Mammary epithelial cell (primary cell): ENCODE measurements at places on chromosomes 16 and 17. TPM values are rescaled to one million over a fixed set of nuclear protein-coding genes. Genes with fewer than 3 reads are reported as not detected.

KRTAP9-8 gene
- polyA plus RNA-seq = not detected

KRT14 gene
- polyA plus RNA-seq = 26,464 TPM

CFAP97D1 gene
- 0.03 TPM for polyA plus RNA-seq

PRR15L gene
- polyA plus RNA-seq = 0.74 TPM

DNA sequence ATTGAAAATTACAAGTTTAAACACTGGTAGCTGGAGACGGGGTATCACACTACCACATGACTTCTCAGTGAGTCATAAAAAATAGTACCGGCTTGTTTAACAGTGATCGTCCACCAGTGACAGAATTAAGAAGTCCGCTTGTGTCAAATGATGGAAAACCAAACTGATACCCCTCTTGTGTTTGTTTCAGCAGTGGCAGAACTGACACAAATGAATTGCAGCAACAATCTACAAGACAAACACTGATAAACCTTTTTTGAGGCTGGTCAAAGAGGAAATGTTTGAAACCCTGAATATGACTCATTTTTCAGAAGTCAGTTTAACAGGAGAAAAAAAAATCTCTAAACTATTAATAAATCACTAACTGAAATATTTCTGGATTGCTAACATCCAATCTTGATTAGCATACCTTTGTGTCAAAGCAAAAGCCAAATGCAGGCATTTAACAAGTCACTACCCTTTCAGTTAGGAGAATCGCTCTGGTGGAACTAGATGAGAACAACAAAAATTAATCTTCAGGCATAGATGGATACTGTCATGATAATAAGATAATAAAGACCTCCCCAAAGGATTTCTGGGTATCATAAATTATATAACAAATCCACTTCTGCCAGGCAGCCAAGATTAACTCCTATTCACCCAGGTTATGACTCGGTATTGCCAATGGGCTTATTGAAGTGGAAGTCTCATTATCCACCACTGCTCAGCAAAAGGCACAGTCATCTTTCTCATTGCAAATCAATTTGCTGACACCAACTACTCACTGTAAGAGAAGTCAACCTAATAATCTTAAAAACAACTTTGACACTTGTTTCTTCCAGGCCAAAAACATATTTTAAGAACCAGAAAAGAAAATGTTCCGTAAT lies 20.8 kb downstream of the DCUN1D3 start:
- DNase-seq = peak; percentile 61

GRCh38 chr16:77617996-77618395 lies 104.3 kb upstream of the NUDT7 start:
- DNase-seq = no peak

DNA sequence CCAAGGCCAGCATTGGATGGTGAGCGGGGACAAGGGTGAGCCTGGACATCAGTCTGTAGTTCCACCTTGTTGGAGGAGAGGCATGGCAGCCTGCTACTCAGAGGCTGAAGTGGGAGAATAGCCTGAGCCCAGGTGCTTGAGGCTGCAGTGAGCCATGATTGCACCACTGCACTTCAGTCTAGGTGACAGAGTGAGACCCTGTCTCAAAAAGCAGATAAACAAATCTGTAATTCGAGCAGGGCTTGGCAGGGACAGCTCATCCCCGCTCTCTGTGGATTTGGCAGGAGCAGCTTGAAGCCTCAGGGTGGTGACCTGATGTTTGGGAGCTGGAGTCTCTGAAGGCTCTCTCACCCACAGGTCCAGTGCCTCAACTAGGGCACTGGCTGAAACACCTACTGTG lies 38.6 kb upstream of the ZCCHC14 start:
- no peak for DNase-seq

GRCh38 chr17:16599537-16599936 lies 30.5 kb upstream of the ZNF287 start:
- DNase-seq = no peak

DNA sequence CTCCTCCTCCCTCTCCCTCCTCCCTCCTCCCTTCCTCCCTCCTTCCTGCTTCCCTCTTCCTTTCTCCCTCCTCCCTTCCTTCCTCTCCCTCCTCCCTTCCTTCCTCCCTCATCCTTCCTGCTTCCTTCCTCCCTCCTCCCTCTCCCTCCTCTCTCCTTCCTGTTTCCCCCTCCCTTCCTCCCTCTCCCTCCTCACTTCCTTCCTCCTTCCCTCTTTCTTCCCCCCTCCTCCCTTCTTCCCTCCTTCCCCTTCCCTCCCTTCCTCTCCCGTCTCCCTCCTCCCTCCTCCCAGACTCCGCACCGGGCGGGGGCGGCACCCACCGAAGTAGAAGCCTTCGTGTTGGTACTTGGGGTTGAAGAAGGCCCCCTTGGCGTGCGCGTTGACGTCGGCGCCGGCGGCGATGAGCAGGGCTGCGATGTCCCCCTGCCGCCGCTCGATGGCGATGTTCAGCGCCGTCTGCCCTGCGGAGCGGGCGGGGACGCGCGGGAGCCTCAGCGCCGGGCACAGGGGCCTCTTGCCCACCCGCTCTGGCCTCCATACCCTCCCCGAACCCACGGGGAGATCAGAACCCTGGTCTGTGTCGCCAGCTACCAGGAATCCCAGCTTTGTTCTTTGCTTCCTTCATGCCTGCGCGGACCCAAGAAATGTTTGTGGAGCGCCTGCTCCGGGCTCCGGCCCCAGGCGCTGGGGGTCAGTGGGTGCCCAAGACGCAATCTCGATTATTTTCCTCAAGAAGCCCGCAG lies 22.2 kb downstream of the TRPV3 start:
- peak; percentile 34 for DNase-seq

DNA sequence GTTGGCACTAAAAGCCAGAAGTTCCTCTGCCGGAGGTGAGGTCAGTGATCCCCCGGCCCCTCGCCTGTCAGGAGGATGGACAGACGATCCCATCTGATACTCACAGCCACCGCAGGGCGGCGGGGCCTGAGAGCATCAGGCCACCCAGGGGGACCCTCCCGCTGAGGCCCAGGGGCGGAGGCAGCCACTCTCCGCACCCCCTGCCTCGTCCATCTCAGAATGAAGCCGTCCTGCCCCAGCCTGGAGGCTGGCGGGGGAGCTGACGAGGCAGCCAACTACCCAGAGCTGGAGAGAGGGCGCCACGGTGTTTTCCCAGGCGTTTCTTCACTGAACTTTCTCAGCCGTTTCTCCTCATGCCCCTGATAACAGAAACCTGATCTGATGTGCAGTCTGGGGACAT lies 22.6 kb downstream of the TPSD1 start:
- DNase-seq = no peak

GRCh38 chr16:48811478-48811877 lies 201.5 kb upstream of the N4BP1 start:
- DNase-seq = no peak

DNA sequence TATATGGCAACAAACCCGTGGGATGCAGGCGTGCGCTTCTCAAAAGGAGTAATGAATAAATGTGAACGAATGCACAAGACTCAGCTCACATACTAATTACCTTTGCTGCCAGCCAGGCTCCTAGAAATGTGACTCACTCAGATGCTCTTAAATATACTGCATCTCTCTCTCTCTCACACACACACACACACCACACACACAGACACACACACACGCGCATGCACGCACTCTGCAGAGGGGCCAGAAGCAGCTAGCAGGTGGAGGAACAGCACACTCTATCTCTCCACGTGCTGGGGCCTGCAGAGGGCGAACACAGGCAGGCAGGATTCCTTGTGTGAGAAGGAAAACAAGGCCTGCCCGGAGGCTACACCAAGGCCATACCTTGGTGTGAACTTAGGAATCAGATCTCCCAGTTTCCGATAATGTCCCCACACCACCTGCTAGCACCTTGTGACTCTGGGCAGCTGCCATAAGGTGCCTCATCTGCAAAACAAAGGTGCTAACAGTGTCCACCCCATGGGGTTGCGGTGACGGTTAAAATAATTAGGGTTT lies 5.3 kb downstream of the GPRC5B start:
- peak; percentile 84 for DNase-seq

- peak; percentile 37 for DNase-seq
Measured at GRCh38 chr16:14199624-14200023, 128.5 kb downstream of the MRTFB start.

GRCh38 chr16:10876799-10877341 lies at the start of gene CIITA:
CIITA (plus strand) TSS chr16:10877202; CDS start chr16:10877331, 129 bp downstream.
- DNase-seq = peak; percentile 97

- no peak for DNase-seq
Measured at GRCh38 chr17:39688945-39689344, 1.1 kb upstream of the PGAP3 start.

GRCh38 chr17:57211543-57211942 lies 44.8 kb upstream of the MSI2 start:
- DNase-seq = peak; percentile 79

- DNase-seq = peak; percentile 94
Measured at GRCh38 chr16:77722309-77723107, at the start of gene NUDT7. NUDT7 (plus strand) TSS chr16:77722514; CDS start chr16:77722583, 69 bp downstream.

DNA sequence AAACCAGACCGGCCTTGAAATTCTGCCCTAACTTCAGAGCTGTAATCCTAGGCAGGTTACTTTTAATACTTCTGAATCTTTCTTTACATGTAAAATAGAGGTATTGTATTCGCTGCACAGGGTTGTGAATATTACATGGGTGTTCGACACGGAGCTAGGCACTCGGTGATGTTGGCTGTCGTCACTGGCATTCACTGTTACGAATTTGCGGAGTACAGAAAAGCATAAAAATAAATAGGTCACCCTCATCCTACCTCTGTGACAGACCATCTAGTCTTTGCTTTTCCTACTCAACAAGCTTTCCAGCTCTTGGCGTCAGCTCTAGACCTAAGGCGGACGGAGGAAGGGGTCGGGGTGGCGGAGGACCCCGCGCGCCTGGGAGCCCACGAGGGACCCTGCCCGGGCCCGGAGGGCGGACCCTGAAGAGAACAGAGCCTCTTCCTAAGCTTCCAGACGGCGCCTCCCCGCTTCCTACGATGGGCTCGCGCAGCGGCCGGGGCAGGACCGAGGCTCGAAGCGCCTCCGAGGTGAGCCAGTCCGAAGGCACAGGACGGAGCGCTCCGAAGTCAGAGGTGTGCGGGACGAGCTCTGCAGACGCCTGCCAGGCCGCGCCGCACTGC lies 879 bp upstream of the SPG7 start:
- DNase-seq = no peak
